ENCODE measurements at places on chromosomes 7 and 10. TPM values are rescaled to one million over a fixed set of nuclear protein-coding genes. Genes with fewer than 3 reads are reported as not detected.

MSMB gene
- not detected for total RNA-seq

KCND2 gene
- total RNA-seq, result 0.04 TPM

DLD gene
- 127 TPM for total RNA-seq

MAPK8 gene
- total RNA-seq, result 71.1 TPM

NEBL gene
- total RNA-seq, result 0.08 TPM

NRCAM gene
- 2.4 TPM for total RNA-seq

- DNase-seq, result no peak
These were observed 214.0 kb upstream of the PRPS1L1 start for GRCh38 chr7:18241543-18242231.

DNA sequence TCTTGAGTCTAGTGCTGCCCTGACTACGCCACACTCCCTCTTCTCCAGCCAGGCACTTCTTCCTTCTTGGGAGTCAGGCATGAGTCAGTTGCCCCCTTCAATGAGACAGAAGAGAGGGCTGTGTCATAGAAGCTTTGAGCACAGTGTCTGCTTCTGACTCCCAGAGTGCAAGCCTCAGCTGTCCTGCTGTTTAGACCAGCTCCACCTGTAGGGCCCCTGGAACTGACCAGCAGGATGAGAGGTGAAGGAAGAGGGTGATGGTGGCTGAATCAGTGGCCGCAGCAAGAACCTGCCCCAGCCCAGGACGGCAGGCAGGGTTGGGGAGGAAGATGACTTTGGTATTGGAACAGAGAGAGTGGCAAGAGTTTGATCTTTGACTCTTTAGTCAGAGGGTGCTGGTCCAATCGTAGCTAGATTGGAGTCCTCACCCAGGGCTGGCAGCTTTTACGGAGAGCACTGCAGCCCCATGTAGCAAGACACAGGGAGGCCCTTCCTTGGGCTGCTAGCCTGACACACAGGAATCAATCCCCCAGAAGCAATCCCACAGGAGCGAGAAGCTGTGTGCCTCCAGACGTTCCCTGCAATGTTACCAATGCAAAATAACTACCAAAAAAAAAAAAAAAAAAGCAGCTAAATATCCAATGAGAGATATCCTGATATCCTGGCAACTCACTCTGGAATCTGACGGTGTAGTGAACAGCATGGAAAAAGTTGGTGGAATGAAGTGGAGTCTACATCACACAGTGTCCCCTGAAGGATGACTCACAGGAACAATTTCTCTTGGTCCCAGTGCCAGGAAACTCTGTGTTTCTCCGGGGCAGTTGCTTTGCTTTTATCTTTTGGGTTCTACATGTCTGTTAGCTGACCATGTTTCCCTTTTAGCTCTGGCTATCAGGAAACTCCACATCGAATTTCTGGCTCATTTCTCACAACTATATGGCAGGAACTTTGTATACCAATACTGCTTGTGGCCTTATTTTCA lies 6.9 kb downstream of the C10orf62 start:
- DNase-seq, result peak; percentile 82

DNA sequence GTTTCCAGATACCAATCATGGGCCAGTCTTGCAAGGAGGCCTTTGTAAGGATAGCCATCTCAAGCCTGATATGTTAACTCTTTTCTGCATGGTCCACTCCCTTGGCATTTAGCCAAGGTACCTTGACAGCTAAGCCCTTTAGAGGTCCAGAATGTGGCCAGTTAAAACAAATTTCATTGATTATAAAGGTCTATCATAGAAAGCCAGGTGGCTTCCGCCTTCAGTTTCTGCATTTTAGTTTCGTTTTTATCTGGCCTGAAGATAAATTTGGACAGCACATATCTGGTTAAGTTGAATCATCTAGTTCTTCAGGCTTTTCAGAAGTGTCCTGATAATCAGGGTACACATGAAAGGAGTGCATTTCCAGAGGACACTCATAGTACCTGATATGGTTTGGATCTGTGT lies 30.7 kb downstream of the ANKIB1 start:
- no peak for DNase-seq

DNA sequence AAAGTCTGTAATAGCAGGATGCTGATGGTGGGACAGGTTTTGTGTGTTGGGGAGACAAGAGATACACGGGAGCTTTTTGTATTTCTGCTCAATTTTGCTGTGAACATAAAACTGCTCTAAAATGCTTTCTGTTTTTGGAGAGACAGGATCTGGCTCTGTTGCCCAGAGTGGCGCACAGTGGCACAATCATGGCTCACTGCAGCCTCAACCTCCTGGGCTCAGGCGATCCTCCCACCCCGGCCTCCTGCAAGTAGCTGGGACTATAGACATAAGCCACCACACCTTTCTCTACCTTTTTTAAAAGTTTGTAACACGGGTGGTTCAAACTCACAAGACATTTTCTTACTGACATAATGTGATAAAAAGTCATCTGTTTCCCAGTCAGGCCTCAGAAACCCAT lies 14.3 kb downstream of the CREB3L2 start:
- DNase-seq, result no peak

GRCh38 chr10:12466704-12467305 lies 117.5 kb downstream of the CAMK1D start:
- no peak for DNase-seq

- no peak for DNase-seq
These were observed 416.4 kb downstream of the AUTS2 start for GRCh38 chr7:70014472-70015177.

DNA sequence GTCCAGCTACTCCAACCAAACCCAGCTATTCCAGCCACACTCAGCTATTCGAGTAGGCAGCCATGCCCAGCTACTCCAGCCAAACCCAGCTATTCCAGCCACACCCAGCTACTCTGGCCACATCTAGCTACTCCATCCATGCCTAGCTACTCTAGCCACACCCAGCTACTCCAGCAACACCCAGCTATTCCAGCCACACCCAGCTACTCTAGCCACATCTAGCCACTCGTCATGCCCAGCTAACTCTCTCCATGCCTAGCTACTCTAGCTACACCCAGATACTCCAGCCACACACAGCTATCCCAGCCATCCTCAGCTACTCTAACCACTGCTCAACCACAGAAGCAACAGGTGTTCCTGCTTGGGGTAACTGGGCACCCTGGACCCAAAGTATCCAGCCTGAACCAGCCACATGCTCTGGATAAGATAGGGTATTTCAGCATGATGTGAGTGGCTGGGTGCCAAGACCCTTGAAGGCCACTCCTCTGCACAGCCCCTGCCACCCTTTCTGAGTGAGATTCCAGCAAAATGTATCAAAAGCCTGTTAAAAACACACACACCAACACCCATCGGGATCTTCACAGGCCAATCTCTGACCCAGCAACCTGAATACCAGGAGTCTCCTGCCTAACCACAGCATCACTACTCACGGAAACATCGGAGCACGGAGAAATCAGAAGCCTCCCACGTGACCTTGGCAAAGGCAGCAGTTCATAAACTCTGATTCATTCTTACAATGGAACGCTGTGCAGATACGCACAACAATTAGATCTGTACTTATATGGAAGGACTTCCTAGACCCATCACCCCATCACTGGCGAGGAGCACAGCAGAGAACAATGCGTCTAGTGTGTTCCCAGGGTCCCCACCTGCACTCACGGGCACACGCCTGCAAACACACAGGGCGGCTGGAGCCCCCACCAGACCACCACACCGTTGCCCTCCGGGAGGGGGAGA lies 51.8 kb upstream of the DNAAF5 start:
- no peak for DNase-seq

GRCh38 chr10:45581582-45582385 lies 90.8 kb downstream of the ZFAND4 start:
- no peak for DNase-seq

GRCh38 chr10:10332786-10333185 lies 684.9 kb upstream of the CELF2 start:
- no peak for DNase-seq

DNA sequence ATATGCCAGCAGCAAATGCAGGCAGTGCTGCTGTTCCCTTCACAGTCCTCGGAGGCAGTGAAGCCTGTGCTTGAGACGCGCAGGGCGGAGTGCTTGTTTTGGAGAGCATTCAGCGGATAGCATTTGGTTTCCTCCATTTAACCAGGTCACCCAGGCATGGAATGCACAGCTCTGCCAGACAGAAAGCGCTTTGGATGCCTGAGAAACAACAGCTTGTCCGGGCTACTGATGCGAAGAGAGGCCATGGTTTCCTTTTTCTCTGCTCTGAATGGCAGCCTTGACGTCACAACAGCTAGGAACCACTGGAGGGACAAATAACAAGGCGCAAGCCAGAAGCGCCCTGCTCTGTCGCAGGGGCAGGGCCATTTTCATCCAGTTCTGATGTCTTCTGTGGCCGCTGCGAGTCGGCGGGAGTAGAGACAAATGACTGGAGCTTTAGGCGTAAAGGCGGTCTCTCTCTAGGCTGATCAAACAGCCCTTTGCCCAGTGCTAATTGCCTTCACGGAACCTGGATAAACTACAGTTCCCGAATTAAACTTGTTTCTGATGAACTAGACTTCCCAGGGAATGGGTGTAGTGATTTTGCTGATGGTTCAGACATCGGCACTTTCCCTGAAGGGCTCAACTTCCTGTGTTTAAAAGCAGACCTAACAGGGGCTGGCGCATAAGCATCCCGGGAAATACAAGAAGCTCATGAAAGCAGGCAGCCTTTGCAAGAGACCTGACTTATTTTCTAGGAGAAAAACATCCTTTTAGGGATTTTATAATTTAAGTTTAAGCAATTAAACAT lies 187.6 kb upstream of the KLF14 start:
- no peak for DNase-seq

- no peak for DNase-seq
These were observed 141.1 kb downstream of the LRMDA start for GRCh38 chr10:75572478-75572877.

DNA sequence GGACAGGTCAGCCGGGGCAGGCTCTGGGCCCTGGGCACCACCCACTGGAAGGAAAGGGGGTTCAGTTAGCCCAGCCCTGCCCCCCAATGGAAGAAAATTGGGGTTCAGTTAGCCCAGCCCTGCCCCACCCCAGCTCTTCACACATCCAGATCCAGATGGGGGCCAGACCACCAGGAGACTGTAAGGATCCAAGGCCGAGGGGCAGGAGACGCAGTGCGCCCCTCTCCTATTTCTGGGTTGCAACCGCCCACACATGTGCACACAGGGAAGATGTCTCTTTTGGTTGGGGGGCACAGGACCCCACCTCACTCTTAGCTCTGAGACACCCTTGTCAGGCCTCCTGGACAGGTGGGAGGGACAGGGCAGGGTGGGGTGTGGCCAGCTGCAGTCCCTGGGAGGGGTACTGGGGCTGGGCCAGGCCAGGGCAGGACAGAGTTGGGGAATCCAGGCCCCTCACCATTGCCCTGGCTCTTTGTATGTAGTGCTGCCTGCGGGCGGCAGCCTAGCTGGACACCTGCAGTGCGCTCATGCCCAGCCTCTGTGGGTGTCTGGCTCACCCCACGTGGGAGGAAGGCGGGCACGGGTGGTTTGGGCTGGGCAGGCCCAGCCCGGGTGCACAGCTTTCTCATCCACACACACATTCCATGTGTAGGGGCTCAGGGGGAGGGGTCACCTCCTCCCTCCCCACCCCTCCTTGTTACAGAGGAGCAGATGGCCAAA lies 141.2 kb downstream of the LHPP start:
- no peak for DNase-seq
